ENCODE measurements at places on chromosomes 1 and 21. TPM values are rescaled to one million over a fixed set of nuclear protein-coding genes. Genes with fewer than 3 reads are reported as not detected.

Gene HSPA6
- 3.7 TPM for total RNA-seq

DNA sequence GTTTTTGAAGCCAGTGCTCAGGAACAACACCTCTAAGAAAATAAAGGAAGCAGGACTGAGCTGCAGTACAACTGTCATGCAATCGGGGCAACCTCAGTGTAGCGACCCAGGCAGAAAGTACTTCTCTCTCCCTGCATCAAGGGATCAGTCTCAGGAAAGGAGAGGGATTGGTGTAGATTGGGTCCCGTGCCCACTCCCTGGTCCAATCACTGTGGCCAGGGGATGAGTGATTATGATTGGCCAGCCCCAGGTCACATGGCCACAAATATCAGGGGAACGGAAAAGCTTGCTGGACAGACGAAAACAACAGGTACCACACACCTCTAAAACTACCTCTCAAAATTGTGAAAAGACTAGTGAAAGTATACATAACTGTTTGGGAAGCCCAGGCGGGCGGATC, 136.2 kb upstream of the F3 start:
- no peaks in the 10 kb centered on the region for H3K36me3 ChIP-seq
- no peak for DNase-seq
- H3K27ac ChIP-seq = no peak overlapping the region
- H3K27me3 ChIP-seq = no peaks in the 10 kb centered on the region
- H3K4me1 ChIP-seq = no peaks in the 10 kb centered on the region

DNA sequence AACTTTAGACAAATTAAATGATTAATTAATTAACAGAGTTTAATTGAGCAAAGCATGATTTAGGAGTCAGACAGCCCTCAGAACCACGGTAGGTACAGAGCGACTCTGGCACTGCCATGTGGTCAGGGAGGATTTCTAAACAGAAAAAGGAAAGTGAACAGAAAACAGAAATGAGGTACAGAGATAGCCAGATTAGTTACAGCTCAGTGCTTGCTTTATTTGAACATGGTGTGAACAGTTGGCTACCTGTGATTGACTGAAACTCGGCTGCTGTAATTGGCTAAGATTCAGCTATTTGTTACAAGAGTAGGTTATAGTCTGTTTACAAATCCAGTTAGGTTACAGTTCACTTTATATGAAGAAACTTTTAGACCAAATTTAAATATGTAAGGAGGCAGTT, 163.0 kb upstream of the TNR start:
- no peak overlapping the region for H3K4me3 ChIP-seq
- no peaks in the 10 kb centered on the region for H3K36me3 ChIP-seq
- no peak for DNase-seq
- no peak overlapping the region for H3K27ac ChIP-seq
- no peaks in the 10 kb centered on the region for H3K4me1 ChIP-seq
- H3K27me3 ChIP-seq = no peaks in the 10 kb centered on the region

Gene NBPF19
- total RNA-seq = 12.1 TPM

- H3K4me3 ChIP-seq = no peak overlapping the region
- no peaks in the 10 kb centered on the region for H3K36me3 ChIP-seq
- H3K27me3 ChIP-seq = no peaks in the 10 kb centered on the region
- DNase-seq = no peak
- H3K4me1 ChIP-seq = peaks cover 84% of the 10 kb centered on the region
- H3K27ac ChIP-seq = no peak overlapping the region
These were observed 20.0 kb downstream of the IFFO2 start for GRCh38 chr1:18936471-18936813.

Gene MX2
- 6.7 TPM for total RNA-seq

Gene HCRTR1
- total RNA-seq = 1.7 TPM

Gene DNALI1
- 15.7 TPM for total RNA-seq

- no peaks in the 10 kb centered on the region for H3K27me3 ChIP-seq
- DNase-seq = no peak
- no peaks in the 10 kb centered on the region for H3K4me1 ChIP-seq
- no peaks in the 10 kb centered on the region for H3K36me3 ChIP-seq
These were observed 171.3 kb upstream of the ESRRG start for GRCh38 chr1:216894494-216894893.

DNA sequence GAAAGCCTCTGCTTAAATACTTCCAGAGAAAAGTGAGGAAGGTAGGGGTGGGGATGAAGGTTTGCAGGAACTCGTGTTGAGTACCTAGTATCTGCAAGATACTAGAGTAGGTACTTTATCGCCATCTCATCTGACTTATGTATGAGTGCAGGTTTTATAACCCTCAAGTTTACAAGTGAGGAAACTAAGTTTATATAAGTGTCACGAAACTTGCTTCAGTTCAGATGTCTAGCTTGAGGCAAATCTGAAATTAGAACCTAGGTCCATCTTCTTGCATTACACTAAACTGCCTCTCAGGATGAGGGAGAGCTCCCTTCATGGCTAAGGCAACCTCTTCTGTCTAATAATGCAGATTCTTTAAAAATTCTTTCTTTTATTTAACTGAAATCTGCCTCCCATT, 43.5 kb downstream of the NFIA start:
- H3K27ac ChIP-seq = no peak overlapping the region
- H3K4me3 ChIP-seq = no peak overlapping the region
- H3K4me1 ChIP-seq = peaks cover 70% of the 10 kb centered on the region
- DNase-seq = no peak
- H3K36me3 ChIP-seq = no peaks in the 10 kb centered on the region
- H3K27me3 ChIP-seq = no peaks in the 10 kb centered on the region

DNA sequence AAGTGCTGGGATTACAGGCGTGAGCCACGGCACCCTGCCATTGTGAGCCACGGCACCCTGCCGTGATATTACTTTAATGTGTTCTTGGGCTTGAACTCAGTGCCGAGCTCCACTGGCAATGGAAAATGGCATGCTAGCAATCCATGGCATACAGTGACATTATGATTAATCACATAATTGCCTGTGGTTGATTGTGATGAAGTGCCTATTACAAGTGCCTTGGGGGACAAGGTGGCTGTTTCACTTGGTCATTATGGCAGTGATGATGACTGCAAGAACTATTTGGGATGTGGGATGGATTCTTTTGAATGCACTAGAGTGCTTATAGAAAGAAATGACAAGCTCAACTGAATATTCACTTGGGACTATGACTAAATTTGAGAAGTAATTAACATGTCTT, 22.3 kb upstream of the HPCAL4 start:
- H3K27me3 ChIP-seq = no peaks in the 10 kb centered on the region
- no peak overlapping the region for H3K4me3 ChIP-seq
- no peak for DNase-seq
- H3K4me1 ChIP-seq = no peaks in the 10 kb centered on the region
- H3K36me3 ChIP-seq = no peaks in the 10 kb centered on the region

GRCh38 chr1:46369542-46370213, 24.4 kb upstream of the FAAH start:
- H3K27me3 ChIP-seq = no peaks in the 10 kb centered on the region
- no peaks in the 10 kb centered on the region for H3K4me1 ChIP-seq
- no peak overlapping the region for H3K4me3 ChIP-seq
- no peak for DNase-seq
- peaks cover 7% of the 10 kb centered on the region for H3K36me3 ChIP-seq

DNA sequence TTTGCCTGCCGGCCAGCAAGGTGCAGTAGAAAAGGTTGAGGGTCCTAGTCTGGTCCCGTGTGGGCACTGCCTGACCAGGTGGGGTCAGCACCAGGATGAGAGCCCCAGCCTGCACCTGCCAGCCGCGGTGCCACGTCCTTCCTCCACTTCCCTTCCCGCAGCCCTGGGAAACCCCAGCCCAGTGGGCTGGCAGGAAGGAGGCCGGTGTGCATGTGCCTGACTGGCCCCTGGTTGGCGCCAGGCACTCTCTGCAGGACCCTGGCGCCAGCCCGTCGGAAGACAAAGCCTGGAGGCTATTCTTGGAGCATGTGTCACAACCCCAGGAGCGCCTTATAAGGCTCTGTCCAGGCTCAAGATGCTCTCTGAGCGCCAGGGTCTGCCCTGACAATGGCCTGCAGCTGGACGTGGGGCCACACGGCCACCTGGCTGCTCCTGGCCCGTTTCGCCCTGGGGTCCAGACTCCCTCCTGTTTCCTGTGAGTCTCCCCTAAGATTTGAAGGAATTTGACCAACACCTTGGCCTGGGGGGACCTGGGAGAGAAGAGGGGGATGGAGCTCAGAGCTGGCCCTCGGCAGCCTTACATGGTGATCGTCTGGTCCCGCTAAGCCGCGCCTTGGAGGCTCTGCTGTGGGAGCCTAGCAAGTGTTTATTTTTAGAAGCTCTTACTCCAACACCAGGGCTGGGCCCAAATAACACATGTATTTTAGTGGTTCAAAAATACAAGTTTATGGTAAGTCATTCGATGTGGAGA, 31.9 kb upstream of the POFUT2 start:
- H3K27ac ChIP-seq = peak overlapping the region; percentile 84
- H3K4me1 ChIP-seq = peaks cover 80% of the 10 kb centered on the region
- no peaks in the 10 kb centered on the region for H3K36me3 ChIP-seq

All from esophagus muscularis mucosa (tissue), 4 donors.